ENCODE measurements at places on chromosomes 5 and 9. TPM values are rescaled to one million over a fixed set of nuclear protein-coding genes. Genes with fewer than 3 reads are reported as not detected.

GRCh38 chr5:59428391-59428790, 465.1 kb downstream of the PDE4D start:
- no peak for DNase-seq

- no peak for DNase-seq
Observed at GRCh38 chr5:14959399-14960119, 88.0 kb upstream of the ANKH start.

DNA sequence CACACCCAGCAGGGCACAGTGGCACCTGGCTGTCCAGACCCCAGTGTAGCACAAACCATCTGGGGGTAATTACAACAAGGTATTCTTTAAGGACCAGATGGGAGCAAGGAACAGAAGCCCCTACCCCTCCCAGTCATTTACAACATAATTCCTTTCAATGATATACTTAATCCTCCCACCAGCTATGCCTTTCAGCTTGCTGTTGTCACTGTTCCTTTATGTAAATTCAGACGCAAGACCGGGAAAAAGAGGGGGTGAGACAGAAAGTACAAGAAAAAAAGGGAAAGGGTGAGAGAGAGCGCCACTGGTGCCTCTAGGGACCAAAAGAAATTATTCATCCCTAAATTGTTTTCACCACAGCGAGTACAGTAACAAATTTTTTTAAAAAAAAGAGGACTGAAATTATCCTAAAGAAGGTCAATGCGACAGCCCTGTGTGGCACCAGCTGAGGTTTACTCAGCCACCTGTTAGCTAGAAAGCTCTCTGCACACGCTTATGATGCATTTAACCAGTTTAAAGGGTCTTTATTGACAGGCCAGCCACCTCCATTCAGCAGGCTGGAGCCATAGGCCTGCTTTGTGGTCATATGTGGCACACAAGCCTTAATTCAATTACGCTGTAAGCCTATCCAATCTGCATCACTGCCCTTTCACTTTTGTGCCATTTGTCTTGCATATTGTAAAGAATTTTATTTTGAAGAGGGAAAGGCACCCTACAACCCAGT, 210.2 kb upstream of the ISL1 start:
- DNase-seq, result no peak

DNA sequence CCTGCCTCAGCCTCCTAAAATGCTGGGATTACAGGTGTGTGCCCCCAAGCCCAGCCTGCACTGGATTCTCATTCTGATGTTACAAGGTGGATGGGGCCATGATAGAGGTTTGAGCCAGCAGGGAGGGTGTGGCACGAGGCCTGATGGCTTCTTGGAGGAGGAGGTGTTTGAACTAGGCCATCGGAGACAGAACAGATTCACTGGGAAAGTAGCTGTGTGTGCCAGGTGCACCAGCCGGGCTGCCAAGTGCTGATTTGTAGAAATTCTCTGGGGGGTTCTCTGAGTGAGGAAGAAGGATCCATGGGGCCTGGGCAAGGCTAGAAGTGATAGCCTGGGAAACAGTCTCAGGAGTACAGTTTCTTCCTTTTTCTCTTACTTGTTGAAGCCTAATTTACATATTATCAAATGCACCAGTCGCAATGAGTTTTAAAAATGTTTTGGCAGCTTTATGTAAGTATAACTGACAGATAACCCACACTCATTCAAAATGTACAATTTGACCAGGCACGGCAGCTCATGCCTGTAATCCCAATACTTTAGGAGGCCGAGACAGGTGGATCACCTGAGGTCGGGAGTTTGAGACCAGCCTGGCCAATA, 31.1 kb upstream of the STXBP1 start:
- no peak for DNase-seq

The HMCN2 gene
- 11.6 TPM for total RNA-seq

GRCh38 chr9:79962836-79963235, 391.1 kb downstream of the TLE4 start:
- no peak for DNase-seq

GRCh38 chr5:131109540-131110255, 55.4 kb downstream of the HINT1 start:
- no peak for DNase-seq

DNA sequence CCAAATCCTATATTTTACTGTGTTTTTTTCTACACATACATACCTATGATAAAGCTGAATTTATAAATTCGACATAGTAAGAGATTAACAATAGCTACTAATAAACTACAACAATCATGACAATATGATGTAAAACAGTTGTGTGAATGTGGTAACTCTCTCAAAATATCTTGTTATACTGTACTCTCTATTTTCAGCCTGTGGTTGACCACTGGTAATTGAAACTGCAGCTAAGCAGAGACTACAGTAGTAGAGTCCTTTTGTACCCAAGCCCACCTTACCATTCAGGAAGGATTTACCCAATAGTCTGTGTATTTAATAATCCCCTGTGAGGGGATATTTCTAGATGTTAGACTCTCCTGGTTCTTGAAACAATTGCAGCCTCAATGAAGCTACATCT, 86.7 kb downstream of the FAM114A2 start:
- DNase-seq, result no peak

DNA sequence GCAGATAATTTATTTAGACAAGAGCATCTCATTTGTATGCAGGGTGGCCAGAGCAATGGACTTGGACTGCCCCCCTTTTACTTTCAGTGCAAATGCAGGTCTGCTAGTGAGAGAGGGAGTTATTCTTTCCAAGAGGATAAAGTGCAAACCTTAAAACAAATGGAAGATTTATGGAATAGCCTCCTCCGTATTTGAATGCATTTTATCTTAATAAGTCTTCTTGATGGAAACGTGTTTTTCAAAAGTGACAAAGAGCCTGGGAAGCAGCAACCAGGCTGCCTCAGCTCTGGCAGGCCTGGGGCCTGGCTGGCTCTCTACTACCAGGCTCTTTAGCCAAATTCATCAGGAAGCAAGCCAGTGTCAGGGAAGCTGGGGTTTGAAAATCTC, 6.8 kb downstream of the NR2F1 start:
- peak; percentile 42 for DNase-seq

- no peak for DNase-seq
Observed at GRCh38 chr9:134760750-134761420, 119.3 kb downstream of the COL5A1 start.

The ZNF462 gene
- total RNA-seq, result 34.6 TPM

DNA sequence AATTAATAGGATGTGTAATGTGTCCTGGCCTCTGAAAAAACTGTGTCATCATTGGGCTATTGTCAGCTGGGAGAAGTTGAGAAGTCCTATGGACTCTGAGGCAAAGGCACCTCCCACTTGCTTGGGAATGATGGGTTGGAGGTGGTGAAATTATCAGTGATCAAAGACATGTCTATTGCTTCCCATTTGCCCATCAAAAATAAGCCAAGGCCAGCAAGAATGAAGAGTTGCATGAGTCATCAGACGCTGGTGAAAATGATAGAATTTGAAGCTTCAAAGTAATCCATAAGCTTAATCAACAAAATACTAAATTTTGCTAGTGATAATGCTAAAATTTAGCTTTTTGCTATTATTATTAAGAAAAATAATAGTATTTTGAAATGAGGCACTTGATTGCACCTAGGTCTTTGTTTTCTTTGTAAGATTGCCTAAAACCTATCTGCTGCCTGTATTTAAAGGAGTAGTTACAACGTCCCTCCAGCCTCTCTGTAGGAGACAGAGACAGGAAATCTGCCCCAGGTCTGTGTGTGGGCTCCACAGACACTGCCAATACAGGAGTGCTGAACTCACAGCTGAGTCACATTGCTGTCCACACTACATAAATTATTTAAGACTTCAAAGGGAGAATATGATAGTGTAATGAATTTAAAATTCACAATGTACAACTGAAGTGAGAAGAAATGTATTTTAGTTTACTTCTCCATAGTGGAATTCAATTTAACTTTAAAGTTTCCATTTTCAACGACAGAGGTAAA, 48.4 kb upstream of the APC start:
- DNase-seq, result peak; percentile 17

GRCh38 chr9:10112070-10112469, 500.7 kb downstream of the PTPRD start:
- no peak for DNase-seq

The PLAC8L1 gene
- total RNA-seq, result not detected

- DNase-seq, result no peak
Observed at GRCh38 chr9:16214677-16215352, 655.7 kb downstream of the BNC2 start.

- no peak for DNase-seq
Observed at GRCh38 chr9:136804509-136805206, 3.1 kb upstream of the RABL6 start.

The MBLAC2 gene
- total RNA-seq, result 5.6 TPM

DNA sequence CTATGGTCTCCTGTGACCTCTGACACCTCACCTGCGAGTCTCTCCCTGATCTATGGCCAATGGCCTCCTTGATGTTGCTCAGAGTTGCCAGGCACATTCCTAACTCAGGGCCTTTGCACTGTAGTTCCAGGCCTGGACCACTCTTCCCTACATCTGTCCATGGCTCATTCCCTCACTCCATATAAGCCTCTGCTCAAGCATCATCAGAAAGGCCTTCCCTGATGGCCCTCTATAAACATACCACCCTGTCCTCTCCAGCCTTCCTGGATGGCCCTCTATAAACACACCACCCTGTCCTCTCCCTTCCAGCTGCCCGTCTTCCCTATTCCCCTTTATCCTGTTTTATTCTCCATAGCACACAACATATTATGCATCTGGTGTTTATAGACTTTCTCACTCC, 102.8 kb downstream of the GTF3C4 start:
- DNase-seq, result no peak

- DNase-seq, result peak; percentile 66
Observed at GRCh38 chr9:89234205-89235067, 55.8 kb upstream of the SHC3 start.

DNA sequence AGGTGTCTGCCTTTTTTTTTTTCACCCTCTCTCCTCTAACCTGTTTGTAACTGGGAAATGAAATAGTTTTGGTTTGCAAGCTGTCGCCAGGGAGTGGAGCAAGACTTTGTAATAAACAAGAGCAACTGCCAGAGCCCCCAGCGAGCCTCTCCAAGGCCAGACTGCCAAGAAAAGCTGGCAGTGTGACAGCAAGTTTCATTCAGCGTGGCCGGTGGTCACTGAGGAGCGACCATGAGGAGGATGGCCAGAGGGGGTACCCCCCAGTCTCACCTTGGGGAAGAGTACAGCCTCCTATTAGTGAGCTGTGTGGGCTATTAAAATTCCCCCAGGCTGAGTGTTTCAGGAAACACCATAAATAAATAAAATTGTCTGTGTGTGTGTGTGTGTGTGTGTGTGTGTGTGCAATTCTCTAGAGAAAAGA, 49.9 kb downstream of the ZFAND5 start:
- DNase-seq, result no peak

The PRUNE2 gene
- total RNA-seq, result 709 TPM

The ANKRD34B gene
- under 0.01 TPM for total RNA-seq

The SHOC1 gene
- total RNA-seq, result under 0.01 TPM

DNA sequence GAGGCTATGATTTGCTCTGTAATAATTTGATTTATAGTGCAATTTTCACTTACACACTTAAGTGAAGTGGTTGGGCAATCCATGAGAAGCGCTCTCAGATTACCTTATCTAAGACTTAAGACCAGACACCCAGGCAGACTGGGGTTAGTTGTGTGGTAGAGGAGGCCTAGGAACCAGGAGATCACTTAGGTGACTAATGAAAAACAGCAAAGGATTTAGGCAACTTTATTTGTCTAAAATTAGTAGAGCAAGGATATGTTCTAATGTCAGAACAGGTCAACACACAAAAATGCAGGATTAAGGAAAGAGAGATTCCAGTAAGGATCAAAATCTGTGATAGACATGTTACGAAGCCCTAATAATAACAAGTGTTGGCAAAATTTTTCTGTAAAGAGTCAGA, 913.8 kb downstream of the TLE1 start:
- no peak for DNase-seq

The GBGT1 gene
- 15.9 TPM for total RNA-seq

- no peak for DNase-seq
Observed at GRCh38 chr5:95895771-95896170, 65.9 kb downstream of the ELL2 start.

The RANBP17 gene
- 16.4 TPM for total RNA-seq

DNA sequence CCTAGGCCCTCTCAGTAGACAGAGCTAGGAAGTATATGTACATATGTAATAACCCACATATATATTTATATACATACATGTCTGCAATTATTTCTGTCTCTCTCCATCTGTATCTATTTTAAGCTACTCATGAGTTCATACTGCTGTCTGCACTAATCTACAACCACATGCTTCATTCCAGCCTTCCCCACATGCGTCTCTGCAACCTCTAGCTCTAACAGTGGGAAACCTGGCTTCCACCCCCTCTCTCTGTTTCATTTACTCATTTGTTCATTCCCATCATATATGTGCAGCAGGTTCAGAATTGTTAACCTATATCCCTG, 23.3 kb downstream of the DCANP1 start:
- no peak for DNase-seq

- DNase-seq, result no peak
Observed at GRCh38 chr5:179180061-179180610, 120.0 kb downstream of the ZNF354C start.

- no peak for DNase-seq
Observed at GRCh38 chr9:134847138-134847537, 33.5 kb upstream of the FCN2 start.

DNA sequence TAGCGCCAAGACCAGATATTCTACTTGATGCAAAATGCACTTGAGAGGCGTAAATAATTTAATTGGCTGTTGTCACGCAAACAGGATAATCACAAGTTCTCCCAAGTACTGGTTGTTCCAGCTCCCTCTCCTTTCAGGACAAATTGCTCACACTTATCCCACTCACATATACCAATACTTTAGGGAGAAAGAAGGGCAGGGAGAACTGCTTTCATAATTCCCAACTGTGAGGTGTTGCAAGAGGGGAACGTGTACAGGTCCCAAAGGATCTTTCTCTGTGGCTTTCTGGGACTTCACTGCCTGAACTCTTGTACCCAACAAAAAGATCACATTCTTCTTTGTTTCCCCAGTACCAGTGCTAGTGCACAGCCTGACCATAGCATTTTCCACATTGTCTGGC, 21.5 kb upstream of the TGFBI start:
- no peak for DNase-seq

The FAM200C gene
- 4.1 TPM for total RNA-seq

The CDH12 gene
- total RNA-seq, result not detected

DNA sequence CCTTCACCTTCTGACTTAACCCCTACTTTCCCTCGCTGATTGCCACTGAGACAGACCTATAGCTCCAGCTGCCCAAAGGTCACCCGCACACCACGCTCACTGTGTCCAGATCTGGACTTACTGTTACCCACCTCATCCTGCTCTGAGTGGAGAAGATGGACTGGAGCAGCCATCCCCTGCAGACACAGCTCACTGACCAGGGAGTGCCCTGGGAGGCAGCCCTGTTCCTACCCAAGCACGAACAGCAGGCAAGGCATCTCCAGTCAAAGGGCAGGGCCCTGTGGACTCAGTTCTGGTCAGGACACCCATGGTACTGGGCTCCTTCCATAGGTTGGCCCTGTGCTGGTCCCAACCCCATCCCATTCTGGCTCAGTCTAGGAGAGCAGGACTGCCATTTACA, 9.5 kb upstream of the BARX1 start:
- no peak for DNase-seq

GRCh38 chr5:169494383-169494935, 89.1 kb upstream of the SPDL1 start:
- DNase-seq, result no peak
